NK-92 treated with Interleukin-12 subunit alpha and Interleukin-12 subunit beta, amount 100 ng/mL, for 24 hours (cell line): ENCODE measurements at places on chromosomes 16 and 17.

- no peak for DNase-seq
Measured at GRCh38 chr16:28091656-28092055, 28.1 kb upstream of the GSG1L start.

DNA sequence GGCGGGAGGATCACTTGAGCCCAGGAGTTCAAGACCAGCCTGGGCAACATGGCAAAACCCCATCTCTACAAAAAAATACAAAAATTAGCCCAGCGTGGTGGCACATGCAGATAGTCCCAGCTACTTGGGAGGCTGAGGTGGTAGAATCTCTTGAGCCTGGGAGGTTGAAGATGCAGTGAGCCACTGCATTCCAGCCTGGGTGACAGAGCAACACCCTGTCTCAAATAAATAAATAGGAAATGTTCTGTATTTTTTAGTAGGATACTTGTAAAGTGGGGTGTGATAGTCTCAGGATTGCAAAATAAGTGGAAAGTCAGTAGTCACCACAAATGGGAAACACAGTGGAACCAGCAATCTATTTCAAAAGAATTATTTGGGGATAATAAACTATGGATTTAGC lies 4.0 kb downstream of the RSPRY1 start:
- DNase-seq, result no peak

- no peak for DNase-seq
Measured at GRCh38 chr17:10683853-10684252, 13.5 kb downstream of the SCO1 start.

GRCh38 chr17:75854101-75854748 lies 910 bp downstream of the WBP2 start:
- no peak for DNase-seq

GRCh38 chr17:67137860-67138259 lies 93.5 kb downstream of the CACNG1 start:
- DNase-seq, result no peak

DNA sequence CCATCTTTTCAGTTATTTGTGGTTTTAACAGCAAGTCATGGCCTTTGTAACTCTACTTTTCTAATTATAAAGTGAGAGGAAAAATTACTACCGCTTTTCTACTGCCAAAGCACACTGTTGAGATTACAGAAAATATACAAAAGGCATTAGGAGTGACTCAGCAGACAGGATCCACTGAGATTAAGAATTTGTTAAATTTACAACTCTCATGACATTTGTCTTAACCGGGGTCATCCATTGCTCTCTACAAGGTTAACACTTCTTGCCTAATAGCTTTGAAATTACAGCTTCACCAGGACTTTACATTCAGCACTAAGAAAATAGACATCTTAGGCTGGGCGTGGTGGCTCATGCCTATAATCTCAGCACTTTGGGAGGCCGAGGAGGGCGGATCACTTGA lies 93.4 kb downstream of the SSH2 start:
- DNase-seq, result no peak
